ENCODE measurements at places on chromosomes 1 and 21. TPM values are rescaled to one million over a fixed set of nuclear protein-coding genes. Genes with fewer than 3 reads are reported as not detected.

The PCP4 gene
- total RNA-seq = 1.0 TPM

The HPDL gene
- not detected for total RNA-seq

GRCh38 chr1:225691377-225691776 is 38.5 kb upstream of the ENAH start:
- DNase-seq = no peak

- DNase-seq = no peak
Measured at GRCh38 chr21:40964691-40965090, 117.7 kb upstream of the DSCAM start.

- no peak for DNase-seq
Measured at GRCh38 chr1:161954466-161954865, 69.2 kb downstream of the OLFML2B start.

The S100A14 gene
- 112 TPM for total RNA-seq

- DNase-seq = no peak
Measured at GRCh38 chr1:111826278-111826677, 70.6 kb downstream of the DDX20 start.

GRCh38 chr1:233627823-233628222 is 13.9 kb downstream of the KCNK1 start:
- no peak for DNase-seq

The OR2L2 gene
- total RNA-seq = 0.14 TPM

GRCh38 chr1:197207081-197207480 is 60.6 kb upstream of the ASPM start:
- DNase-seq = no peak

DNA sequence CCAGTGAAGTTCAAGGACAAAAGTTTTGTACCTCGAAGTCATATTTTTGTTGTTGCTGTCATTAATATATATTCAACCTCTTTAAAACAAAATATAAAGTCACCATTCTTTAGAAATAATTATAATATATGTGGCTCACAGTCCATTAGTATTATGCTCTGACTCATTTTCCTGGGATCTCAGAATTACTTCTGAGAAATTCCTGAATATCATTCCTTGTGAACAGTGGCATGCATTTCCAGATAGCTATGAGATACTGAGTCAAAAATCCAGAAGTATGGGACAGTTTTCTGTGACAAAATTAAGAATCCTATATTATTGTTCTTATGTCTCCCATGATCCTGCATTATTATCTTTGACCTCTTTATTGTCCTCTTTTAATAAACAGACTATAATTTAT is 13.8 kb upstream of the RGS21 start:
- no peak for DNase-seq

The ACTL8 gene
- total RNA-seq = not detected

DNA sequence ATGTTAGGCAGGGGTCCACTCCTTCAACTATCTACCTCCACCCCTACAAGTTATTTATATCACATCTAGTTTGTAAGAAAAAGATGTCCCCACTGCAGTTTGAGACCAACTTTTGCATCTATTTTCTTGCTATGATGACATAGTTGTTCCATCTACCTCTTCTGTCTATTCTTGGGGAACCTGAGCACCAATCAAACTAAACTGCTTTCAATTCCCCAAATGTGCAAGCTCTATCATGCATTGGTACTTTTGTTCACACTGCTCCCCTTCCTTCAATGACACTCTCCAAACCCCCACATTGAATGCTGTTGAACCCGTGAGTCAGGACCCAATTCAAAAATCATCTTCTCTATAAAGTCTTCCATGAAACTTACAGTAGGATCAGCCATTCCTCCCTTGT is 16.0 kb upstream of the FRRS1 start:
- no peak for DNase-seq

DNA sequence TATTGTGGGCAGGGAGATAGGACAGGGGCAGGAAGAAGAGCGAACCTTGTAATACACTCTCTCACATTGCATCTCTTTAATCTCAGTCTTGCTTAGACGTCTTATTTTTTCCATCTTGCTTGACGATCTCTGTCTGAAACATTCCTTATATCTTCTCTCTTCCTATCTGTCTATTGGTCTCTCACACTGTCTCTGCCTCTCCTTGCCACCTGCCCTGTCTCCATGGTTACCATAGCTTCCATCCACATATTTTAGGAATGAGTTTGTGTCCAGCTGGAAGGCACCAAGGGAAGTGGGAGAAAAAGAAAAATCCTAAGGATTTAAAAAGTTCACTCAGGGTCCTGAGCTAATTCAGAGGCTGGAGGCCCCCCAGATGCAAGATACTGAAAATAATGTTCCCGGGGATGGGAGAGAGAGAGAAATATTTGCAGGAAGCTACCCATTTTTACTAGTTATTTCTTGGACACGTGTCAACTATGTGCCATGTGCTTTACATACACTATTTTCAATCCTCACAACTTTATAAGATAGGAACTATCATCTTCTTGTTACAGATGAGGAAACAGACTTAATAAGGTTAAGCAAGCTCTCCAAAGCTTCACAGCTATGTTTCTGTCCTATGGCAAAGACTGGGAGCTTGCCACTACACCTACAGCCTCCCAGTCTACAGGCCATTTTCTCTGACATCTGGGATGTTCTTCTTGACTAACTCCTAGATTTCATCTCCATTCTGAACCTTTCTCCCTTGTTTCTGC is 933 bp downstream of the ANKRD34A start:
- DNase-seq = no peak

- peak; percentile 25 for DNase-seq
Measured at GRCh38 chr21:42406866-42407265, 3.2 kb downstream of the UBASH3A start.

- no peak for DNase-seq
Measured at GRCh38 chr1:229843627-229844238, 217.7 kb downstream of the URB2 start.

DNA sequence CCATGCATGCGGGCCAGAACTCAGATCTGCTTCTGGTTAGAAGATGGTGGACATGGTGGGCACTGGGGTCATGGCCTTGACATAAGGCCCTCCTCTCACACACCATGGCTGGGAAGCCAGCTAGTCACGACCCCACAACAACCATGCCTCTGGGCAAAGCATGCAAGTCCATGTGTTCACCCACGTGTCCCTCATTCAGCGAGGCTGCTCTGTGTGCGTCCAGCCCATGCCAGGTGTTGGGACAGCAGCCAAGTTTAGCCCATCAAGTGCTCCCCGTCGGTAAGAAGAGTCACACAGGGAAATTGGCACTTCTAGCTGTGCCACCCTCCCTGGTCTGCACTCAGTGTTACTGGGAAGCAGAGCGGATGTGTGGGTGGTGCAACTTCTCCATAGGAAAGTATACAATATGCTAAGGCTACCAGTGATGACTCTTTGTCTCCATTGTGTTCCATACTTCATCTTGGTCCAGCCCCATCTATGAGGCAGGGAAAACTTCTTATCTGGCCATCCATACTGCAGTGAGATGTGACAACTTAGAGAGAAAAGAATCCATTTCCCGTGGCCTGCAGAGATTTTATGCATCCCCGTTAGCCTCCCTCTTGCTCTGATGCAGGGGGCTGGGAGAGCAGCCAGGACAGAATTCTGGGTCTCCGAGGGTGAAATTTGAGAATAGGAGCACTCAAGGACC is 198.0 kb downstream of the GRIK3 start:
- DNase-seq = no peak

- no peak for DNase-seq
Measured at GRCh38 chr1:33185541-33185940, 3.7 kb upstream of the TRIM62 start.

- DNase-seq = no peak
Measured at GRCh38 chr1:35505911-35506798, 51.0 kb downstream of the KIAA0319L start.

- DNase-seq = no peak
Measured at GRCh38 chr1:177589166-177589565, 380.7 kb downstream of the SEC16B start.

GRCh38 chr1:205435578-205436573 is 14.0 kb upstream of the LEMD1 start:
- DNase-seq = no peak

DNA sequence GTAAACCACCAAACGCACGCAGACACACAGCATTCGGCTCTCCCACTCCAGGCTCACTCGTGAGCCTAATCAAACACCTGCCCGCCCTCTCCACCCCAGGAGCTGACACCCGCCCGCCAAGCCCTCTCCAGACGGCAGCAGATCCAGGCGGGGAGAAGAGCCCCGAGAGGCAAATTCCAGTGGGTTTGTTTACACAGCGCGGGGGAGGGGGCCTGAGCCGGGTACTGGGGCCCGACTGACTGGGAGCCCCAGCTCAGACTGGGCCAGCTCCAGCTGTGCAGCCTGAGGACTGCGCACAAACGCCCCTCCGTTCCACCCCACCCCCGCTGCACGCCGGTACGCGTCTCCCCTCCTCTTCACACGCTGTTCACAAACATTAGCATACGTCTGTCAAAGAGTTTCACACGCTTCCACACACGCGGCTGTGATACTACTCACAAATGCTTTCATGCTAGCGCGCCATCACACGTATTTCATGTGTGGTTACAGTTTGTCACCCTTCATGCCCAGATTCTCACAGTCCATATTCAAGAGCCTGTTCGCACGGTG is 1.0 kb upstream of the EFNA1 start:
- peak; percentile 95 for DNase-seq

The CLDN17 gene
- total RNA-seq = not detected

DNA sequence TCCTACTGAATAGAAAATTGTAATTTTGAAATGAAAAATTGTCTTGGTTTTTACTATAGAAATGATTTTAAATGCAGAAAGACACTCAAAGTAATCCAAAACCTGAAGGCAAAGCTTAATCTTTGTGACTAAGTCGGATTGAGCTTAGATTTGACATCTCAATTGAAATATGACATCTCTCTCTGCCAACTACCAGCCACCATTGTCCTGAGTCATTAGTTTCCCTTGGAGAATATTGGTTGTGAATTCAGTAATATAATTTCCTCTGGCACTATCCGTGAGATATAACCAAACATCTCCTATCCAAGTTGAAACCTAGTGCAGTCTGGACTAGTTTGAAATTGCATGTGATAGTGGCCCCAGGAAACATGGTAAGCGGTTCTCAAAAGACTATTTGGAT is 37.1 kb downstream of the PLA2G4A start:
- DNase-seq = no peak

DNA sequence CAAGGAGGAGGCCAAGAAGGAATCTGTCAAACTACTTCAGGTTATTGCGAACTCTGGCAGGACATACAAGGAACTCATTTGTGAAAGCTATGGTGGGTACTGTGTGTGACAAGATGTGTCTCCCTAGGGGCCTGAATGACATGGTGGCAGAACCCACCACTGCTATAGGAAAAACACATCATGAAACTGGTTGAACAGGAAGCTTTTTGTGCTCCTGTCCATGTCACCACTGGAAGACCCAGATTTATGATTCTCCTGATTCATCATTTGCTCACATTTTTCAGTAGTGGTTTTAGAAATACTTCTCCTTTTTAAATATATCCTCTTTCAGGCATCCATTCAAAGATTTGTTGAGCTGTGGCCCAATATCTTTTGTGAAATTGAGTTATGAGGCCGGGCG is 23.6 kb downstream of the ARMH1 start:
- DNase-seq = no peak

DNA sequence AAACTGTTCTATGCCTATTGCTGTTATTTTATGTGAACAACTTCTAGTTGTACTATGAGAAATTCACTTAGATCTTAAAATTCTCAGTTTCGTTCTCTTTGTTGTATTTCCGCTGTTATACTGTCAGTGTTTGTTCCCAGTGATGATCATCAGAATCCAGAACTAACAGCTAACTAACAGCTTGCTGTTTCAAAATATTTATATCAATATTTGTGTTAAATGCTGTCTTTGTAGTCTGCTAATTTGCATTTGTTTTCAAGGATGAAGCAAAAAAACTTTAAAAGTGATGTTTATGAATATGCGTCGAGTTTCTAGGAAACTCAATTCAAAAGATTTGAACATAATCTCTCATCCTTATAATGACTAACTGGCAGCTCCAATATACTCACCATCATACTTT is 84.5 kb downstream of the SPATA17 start:
- DNase-seq = no peak

The YOD1 gene
- total RNA-seq = 7.0 TPM

DNA sequence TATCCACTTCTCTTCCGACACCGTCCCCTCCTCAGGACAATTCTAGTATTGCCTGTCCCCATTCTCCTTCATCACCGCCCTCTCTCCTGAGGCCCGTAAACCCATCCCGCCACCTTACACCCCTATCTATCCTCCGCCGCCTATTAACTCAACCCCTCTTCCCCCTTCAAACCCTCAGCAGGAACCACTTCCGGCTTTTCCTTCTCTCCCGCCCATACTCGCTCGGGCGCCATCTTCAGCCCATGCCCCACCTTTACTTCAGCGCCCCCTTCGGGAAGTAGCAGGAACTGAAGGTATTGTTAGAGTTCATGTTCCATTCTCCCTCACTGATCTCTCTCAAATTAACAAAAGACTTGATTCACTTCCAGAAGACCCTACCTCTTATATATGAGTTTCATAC is 31.6 kb downstream of the VN1R5 start:
- no peak for DNase-seq

DNA sequence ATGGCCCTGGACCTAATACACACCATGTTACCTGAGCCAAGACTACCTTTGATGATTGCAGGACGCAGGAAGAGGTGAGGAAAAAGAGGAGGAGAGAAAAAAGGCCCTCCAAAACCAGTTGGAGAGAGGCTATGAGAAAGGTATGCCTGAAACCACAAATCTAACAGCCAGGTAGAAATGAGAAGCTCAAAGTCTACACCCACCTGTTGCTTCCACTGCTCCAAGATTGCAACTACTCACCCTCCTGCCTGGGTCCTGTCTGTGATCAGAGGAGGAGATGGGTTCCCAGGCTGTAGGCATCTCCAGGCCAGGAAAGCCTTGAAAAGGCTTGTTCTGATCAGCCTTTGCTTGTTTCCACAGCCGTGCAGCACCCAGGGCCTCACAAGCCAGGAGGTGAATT is 307.8 kb upstream of the USP24 start:
- DNase-seq = no peak

GRCh38 chr1:16143566-16144324 is 12.1 kb downstream of the EPHA2 start:
- peak; percentile 92 for DNase-seq

DNA sequence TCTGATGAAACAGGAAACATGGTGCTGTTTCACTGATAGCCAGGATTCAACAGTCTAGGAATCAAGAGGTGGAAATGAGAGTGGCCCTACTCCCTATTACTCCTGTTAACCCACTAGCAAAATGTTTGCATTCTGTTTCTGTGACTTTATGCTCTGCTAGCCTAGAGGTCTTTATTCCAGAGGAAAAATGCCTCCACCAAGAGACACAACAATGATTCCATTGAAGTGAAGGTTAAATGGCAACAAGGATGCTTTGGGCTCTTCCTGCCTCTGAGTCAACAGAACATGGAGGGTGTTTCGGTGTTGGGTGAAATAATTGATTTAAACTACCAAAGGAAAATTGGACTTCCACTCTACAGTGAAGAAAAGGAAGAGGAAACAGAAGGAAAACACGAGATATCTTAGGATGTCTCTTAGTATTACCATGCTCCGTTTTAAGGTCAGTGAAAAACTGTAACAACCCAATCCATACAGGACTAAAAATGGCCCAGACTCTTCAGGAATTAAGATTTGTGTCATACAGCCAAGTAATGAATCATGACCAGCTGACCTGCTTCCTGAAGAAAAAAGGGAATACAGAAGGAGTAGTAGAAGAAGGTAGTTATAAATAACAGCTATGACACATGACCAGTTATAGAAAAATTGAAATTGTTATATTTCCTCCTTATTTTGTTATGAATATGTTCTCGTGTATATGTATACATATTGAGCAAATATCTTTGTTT is 1237.8 kb downstream of the NCAM2 start:
- DNase-seq = no peak

The HSPB7 gene
- total RNA-seq = 10.7 TPM

The INSRR gene
- not detected for total RNA-seq

All from upper lobe of right lung (tissue), 1 donor.